ENCODE measurements at places on chromosomes 5 and 9. TPM values are rescaled to one million over a fixed set of nuclear protein-coding genes. Genes with fewer than 3 reads are reported as not detected.

The PCDHGB7 gene
- 45.2 TPM for total RNA-seq

GRCh38 chr5:76521240-76521758, 101.9 kb downstream of the F2RL2 start:
- no peaks in the 10 kb centered on the region for H3K27me3 ChIP-seq
- H3K27ac ChIP-seq = no peak overlapping the region
- no peak overlapping the region for H3K4me3 ChIP-seq
- peaks cover 7% of the 10 kb centered on the region for H3K4me1 ChIP-seq
- no peaks in the 10 kb centered on the region for H3K36me3 ChIP-seq
- DNase-seq = no peak

DNA sequence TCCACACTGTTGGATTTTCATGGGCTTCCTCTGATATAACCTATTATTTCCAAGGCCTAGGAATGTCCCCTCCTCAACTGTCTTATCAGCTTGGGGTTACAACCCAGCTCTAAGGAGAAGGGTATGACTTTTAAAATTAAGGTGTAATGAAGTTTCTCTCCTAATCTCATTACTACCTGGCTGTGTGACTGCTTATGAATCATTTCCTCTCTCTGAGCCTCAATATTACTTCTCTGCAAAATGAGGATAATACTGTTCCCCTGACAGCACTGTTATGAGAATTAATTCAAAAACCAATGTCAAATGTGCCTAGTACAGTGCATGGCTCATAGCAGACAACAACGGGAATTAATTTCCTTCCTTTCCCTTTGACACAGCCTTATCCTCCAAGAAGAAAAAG, 118.9 kb downstream of the NR6A1 start:
- no peak for DNase-seq
- H3K27ac ChIP-seq = no peak overlapping the region
- H3K4me1 ChIP-seq = peaks cover 5% of the 10 kb centered on the region
- H3K36me3 ChIP-seq = no peaks in the 10 kb centered on the region
- no peak overlapping the region for H3K4me3 ChIP-seq

The FST gene
- 3.3 TPM for total RNA-seq

- H3K36me3 ChIP-seq = no peaks in the 10 kb centered on the region
- no peaks in the 10 kb centered on the region for H3K27me3 ChIP-seq
- no peak for DNase-seq
- no peak overlapping the region for H3K27ac ChIP-seq
- no peaks in the 10 kb centered on the region for H3K4me1 ChIP-seq
Observed at GRCh38 chr5:100861148-100861547, 41.9 kb downstream of the ST8SIA4 start.

The PCDHB12 gene
- 8.4 TPM for total RNA-seq

GRCh38 chr5:173645890-173646574, 29.6 kb upstream of the BOD1 start:
- H3K4me1 ChIP-seq = no peaks in the 10 kb centered on the region
- H3K27ac ChIP-seq = no peak overlapping the region
- H3K27me3 ChIP-seq = no peaks in the 10 kb centered on the region
- no peak overlapping the region for H3K4me3 ChIP-seq
- DNase-seq = no peak

DNA sequence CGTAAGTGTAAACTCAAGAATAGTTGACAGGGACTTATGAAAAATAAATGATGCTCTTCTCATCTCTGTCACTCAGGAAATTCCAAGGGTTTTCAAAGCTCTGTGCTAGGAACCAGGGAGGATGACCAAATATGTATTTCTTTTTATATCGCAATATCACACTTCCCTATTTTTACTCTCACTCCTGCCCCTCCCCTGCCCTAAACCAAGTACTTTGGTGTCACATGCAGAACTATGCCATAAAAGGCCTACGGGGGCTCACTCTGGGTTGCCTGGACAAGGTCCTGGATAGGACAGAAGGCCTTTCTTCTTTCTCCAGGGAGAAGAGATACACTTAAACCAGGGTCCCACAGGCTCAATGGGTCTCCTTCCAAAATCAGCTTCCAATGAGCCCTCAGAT, 8.3 kb upstream of the RETREG1 start:
- H3K27me3 ChIP-seq = peaks cover 5% of the 10 kb centered on the region
- no peak for DNase-seq
- H3K27ac ChIP-seq = no peak overlapping the region
- H3K4me1 ChIP-seq = peaks cover 2% of the 10 kb centered on the region

DNA sequence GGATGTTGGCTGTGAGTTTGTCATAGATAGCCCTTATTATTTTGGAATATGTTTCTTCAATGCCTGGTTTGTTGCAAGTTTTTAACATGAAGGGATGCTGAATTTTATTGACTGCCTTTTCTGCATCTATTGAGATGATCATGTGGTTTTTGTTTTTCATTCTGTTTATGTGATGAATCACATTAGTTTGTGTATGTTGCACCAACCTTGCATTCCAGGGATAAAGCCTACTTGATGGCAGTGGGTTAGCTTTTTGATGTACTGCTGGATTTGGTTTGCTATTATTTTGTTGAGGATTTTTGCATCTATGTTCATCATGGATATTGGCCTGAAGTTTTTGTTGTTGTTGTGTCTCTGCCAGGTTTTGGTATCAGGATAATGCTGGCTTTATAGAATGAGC, 225.6 kb downstream of the PCSK1 start:
- H3K27ac ChIP-seq = no peak overlapping the region
- peaks cover 2% of the 10 kb centered on the region for H3K27me3 ChIP-seq
- peaks cover 11% of the 10 kb centered on the region for H3K36me3 ChIP-seq

DNA sequence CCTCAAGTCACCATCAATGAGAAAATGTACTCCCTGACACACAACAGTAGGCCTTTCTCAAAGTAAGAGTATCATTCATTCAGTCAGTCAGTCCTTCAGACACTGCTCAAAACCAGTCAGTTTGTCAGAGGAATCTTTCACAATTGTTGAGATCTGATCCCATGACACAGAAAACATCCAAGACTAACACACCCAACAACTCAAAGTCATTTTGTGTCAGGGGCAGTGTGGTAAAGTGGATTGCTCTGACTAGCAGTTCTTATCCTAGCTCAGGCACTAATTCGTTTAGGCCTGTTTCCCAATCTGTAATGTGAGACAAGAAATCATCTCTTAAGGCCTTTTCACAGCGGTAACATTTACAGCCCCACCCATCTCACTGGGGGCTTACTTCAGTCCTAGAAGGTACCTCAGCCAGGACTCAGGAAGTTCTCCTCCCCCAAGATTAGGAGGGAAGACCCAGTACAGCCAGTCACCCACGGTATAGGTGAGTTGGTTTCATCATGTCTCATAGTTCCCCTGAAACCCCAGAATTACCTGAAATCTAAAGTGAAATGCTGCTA, 31.9 kb downstream of the SH3TC2 start:
- peaks cover 2% of the 10 kb centered on the region for H3K27me3 ChIP-seq
- DNase-seq = no peak
- H3K36me3 ChIP-seq = no peaks in the 10 kb centered on the region
- no peak overlapping the region for H3K4me3 ChIP-seq

The PCDHA11 gene
- 7.8 TPM for total RNA-seq

DNA sequence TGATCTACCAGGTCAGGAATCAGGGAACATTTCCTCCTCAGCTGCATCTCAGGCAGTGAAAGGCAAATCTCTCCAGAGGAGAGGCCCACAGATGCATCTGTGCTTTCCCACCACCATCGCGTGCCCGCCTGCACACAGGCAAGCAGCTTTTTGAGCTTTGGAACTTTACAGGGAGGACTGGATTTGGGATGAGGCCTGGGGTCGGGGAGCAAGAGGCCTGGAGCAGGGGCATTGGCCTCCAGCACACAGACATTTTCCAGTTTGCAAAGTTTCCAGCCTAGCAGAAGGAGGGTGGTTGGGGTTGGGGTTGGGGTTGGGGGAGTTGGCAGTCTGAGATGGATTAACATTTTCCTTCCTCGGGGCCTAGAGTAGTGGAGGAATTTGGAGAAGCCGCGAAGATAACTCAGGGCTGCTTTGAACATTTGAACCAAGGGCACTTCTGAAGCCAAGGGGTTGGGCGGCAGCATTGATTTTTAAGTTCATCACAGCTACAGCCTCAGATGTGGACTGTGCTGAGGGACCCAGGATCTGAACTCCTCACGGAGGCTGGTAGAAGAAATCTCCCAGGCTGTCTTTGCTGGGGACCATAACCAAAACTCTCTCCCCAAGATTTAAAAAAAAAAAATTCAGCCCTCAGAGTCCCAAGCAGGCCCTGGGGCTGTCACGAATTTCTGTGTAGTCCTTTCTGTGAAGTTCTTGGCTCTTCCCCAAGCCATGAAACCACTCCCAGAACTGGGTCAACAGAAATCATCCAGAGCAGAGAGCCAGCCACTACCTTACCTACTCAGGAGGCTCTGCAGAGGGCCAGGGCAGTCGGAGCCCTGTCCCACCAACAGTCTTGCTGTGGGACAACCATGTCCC, 25.6 kb downstream of the C5orf15 start:
- no peak overlapping the region for H3K4me3 ChIP-seq
- no peaks in the 10 kb centered on the region for H3K27me3 ChIP-seq
- DNase-seq = no peak
- H3K4me1 ChIP-seq = no peaks in the 10 kb centered on the region

DNA sequence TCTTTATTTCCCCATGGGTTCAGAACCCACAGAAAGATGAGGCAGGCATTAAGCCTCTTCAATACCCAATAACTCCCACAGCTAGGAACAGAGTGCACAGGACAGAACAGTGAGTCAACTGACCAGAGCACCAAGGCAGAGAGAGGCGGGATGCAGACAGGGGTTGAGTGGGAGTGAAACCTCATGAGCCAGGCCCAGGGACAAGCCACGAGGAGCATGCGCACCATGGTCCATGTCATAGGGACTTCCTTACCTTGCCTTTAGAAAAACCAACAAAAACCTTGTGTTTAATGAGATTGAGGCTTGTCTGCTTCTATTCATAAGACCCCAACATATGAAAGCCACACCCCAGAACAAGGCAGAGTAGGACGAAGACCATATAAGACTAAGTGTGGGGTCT, 330.6 kb downstream of the DEPDC1B start:
- DNase-seq = no peak
- H3K4me1 ChIP-seq = peaks cover 4% of the 10 kb centered on the region
- H3K27me3 ChIP-seq = no peaks in the 10 kb centered on the region
- no peak overlapping the region for H3K4me3 ChIP-seq

The MSX2 gene
- total RNA-seq = 0.56 TPM

DNA sequence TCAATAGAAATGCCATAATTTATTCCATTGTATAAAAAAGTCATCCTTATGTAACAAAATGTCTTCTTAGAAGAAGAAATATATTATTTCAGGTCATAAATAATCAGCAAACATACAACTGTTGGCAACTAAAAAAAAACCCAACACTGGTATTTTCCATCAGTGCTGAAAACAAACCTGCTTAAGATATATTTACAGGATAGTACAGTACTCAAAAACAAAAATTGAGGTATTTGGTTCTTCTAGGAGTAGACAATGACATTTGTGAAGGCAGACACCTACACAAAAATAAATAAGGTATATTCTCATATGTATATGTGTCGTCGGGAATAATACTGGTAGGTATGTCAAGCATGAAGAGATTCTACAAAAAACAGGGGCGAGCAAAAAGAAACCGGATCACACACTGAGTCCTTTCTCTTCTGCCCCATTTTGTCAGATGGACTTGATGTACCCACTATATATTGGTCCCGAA, 2.9 kb downstream of the DUSP1 start:
- H3K4me1 ChIP-seq = peaks cover 41% of the 10 kb centered on the region
- no peak overlapping the region for H3K4me3 ChIP-seq
- H3K36me3 ChIP-seq = peaks cover 7% of the 10 kb centered on the region
- H3K27me3 ChIP-seq = peaks cover 20% of the 10 kb centered on the region
- no peak for DNase-seq

DNA sequence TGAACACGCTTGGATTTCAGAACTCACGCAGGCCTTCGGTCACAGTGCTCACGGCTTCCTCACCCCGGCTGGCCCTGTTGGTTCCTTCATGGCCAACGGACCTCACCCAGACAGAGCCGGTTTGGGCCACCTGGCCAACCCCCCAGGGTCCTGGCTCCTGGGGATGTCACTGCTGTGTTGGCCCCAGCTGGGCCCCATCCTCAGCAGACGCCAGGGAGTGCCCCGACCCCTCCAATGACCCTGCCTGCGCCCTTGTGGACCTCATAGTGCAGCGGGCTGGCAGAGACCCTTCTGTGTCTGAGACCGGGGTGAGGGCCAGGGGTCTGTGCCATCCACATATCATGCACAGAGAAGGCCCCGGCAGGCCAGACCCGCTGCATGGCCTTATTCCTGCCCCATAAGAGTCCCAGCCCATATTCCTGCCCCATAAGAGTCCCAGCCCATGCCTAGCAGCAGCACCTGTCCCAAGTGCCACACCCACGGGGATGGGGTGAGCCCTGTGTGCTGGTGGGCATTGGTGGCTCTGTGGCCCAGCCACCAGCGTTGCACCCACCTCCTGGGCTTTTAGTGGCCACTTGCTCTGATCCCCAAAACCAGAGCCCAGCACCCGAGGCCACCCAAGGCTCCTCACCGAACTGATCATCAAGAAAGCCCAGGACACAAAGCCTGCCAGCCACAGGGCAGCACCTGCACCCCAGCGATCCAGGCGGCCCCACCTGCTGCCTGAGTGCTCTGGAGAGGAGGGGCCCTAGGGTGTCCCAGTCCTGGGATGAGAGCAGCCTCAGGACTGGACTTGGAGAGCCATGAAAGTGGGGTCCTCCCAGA, 1.3 kb upstream of the LPCAT1 start:
- H3K27me3 ChIP-seq = peaks cover 7% of the 10 kb centered on the region
- H3K4me1 ChIP-seq = peaks cover 11% of the 10 kb centered on the region
- H3K4me3 ChIP-seq = peak overlapping the region; percentile 51

The PDLIM4 gene
- total RNA-seq = 8.5 TPM

- H3K27me3 ChIP-seq = no peaks in the 10 kb centered on the region
- no peak overlapping the region for H3K27ac ChIP-seq
- no peak overlapping the region for H3K4me3 ChIP-seq
- no peaks in the 10 kb centered on the region for H3K36me3 ChIP-seq
- no peaks in the 10 kb centered on the region for H3K4me1 ChIP-seq
Observed at GRCh38 chr9:15824310-15824709, 271.5 kb downstream of the CCDC171 start.

DNA sequence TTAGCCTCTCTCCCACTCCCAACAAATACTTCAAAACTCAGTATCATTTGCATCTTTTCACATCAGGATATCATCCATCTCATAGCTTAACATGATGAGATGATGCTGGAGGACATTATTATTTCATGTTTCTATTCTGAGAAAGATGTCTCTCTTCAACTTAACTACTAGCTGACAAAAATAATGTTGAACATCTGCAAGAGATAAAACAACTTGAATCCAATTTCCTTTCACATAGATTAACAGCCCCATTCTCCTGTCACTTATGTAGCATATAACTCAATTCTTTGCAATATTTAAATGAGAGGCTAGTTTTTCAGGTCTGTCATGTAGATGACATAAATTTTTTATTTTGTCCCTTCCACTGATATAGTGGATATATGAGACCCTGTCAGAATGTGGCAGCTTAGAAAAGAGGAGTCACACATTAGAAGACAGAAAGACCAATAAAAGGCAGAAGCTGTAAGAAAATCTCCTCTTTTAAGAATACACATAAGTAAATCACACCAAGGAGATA, 239.2 kb upstream of the KIF2A start:
- H3K4me3 ChIP-seq = no peak overlapping the region
- no peaks in the 10 kb centered on the region for H3K36me3 ChIP-seq
- DNase-seq = no peak
- H3K27me3 ChIP-seq = no peaks in the 10 kb centered on the region

- peaks cover 31% of the 10 kb centered on the region for H3K4me1 ChIP-seq
- no peak overlapping the region for H3K27ac ChIP-seq
- no peak overlapping the region for H3K4me3 ChIP-seq
- peaks cover 21% of the 10 kb centered on the region for H3K36me3 ChIP-seq
- H3K27me3 ChIP-seq = peaks cover 3% of the 10 kb centered on the region
Observed at GRCh38 chr5:15799612-15800011, 299.6 kb downstream of the FBXL7 start.

The GARNL3 gene
- 3.3 TPM for total RNA-seq
